ENCODE measurements at places on chromosomes 13 and 19.

GRCh38 chr19:17049711-17050280 lies 23.2 kb upstream of the CPAMD8 start:
- no peak for DNase-seq

- DNase-seq, result peak; percentile 73
Measured at GRCh38 chr19:49017666-49018351, 918 bp upstream of the LHB start.

DNA sequence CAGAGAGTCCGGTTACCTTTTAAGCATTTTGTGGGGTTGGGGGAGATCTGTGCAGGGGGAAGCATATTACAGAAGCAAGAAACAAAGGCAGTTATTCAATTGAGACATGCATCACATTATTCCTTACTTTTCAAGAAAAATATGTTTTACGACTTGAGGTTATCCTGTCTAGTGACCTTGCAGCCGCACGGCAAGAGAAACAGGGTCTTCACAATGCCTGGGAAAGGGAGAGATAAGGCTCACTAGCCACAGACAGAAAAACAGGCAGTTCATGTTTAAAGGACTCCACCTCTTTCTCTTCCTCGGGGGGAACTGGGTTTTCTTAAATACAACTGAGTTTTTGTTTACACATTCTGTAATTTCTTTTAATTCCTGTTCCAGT lies 536 bp upstream of the NCR1 start:
- DNase-seq, result no peak

GRCh38 chr13:99303863-99304521 lies 3.2 kb downstream of the GPR183 start:
- DNase-seq, result peak; percentile 67

DNA sequence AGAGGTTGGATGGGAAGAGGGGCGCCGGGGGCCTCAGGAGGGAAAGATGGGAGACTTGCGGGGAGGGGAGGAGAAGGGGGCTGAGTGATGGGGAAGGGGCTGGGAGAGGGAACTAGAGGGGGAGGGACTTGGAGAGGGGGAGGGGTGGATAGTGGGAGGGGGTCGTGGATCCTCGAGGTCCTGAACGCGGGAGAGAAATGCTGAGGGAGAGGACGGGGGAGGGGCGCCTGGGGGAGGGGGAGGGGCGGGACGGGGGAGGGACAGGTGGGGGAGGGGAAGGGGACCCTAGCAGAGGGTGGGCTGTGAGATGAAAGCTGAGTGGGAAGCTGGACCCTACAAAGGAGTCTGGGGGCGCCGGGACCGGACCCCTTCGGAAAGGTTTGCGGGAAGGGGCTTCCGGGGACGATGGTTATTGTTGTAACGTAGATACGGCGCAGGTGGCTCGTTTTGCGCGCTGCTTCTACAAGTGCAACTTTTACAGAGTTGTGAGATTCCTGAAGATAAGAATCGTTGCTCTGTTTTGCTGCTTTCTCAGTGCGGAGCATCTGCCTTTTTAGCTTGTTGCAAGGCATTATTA lies 418 bp downstream of the ZNF444 start:
- DNase-seq, result peak; percentile 37

DNA sequence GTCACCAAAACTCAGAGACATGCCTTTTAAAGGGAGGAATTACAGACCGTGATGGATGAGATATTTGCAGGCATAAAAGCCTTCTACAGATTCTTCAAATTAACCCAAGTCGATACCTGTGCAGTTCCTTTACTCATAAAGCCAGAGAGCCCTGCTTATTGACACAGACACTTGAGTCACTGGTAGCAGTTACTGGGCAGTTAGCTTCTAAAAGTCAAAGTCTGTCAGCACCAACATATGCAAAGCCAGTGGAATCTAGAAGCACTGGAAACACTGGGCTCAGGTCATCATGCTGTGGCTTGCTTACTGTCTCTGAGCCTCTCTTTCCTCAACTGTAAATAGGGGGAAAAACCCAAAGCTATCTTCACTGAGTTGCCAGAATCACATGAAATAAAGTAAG lies 25.7 kb upstream of the LRCH1 start:
- no peak for DNase-seq

DNA sequence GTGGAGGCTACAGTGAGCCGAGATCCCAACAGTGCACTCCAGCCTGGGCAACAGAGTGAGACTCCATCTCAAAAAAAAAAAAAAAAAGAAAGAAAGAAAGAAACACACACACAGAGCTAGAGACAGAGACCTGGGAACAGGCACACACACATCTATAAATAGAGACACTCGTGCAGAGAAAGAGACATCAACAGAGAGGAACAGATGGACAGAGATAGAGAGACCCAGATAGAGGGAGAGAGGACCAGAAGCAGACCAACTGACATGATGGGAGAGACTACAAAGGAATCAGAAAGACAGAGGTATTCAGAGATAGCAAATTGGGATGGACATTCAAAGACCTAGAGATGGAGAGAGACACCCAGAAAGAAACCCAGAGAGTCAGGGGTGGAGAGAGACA lies 2.1 kb upstream of the CA11 start:
- no peak for DNase-seq

GRCh38 chr13:108227651-108228272 lies 9.6 kb downstream of the ABHD13 start:
- DNase-seq, result peak; percentile 60

DNA sequence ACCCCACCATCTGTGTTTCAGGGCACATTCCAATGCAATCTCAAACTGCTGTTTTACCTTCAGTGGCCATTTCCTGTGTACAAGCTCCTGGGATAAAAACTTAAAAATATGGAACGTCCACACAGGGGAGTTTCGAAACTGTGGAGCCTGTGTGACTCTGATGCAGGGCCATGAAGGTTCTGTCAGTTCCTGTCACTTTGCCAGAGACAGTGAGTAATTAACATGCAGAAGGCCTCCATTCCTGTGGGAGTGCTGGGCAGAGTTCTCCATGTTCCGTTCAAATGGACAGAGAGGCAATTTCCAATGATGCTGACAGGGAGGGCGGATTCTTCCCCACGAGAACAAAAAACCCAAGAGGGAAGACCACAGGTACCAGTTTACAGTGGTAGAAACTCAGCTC lies 24.4 kb downstream of the WDR88 start:
- no peak for DNase-seq

DNA sequence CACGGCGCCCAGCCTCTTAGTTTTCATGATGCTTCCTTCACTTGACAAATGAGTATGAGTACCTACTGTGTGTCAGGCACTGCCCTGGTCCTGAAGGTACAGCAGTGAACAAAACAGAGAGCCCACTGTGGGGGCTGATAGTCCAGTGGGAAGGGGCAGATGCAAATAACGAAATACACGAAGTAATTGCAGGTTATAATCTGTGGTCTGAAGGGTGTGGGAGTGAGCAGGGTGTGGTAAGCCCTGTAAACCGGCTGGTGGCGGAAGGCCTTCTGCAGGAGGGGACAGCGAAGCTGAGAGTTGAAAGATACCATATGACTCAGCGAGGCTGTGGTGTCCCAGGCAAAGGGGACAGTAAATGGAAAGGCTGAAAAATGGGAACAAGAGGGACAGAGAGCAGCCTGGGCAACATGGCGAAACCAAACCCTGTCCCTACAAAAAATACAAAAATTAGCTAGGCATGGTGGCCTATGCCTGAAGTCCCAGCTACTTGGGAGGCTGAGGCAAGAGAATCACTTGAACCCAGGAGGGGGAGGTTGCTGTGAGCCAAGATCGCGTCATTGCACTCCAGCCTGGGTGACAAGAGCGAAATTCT lies 60.5 kb downstream of the MAP4K1 start:
- peak; percentile 49 for DNase-seq

DNA sequence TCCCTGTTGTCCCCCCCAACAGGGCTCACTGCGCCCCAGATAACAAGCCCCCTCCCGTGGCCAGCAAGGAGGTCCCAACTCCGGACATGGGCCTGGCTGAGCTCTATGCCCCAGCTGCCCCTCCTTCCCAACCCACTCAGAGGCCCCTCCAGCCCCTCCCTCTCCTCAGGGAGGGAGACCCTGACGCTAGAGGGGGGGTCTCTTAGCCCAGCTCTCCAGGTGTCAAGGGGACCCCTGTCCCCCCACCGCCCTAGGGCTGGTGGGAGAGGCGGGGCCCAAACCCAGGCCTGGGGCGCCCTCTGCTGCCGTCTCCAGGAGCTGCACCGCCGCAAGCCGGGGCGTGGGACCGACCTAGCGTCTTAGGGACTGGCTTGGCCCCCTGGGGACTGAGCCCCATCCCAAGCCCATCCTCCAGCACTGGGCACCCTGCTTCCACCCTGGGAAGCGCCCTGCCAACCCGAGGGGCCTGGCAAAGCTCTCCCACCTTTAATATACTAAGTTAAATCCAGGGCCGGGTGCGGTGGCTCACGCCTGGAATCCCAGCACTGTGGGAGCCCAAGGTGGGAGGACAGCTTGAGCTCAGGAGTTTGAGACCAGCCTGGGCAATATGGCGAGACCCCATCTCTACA lies 1.4 kb downstream of the GRIN3B start:
- DNase-seq, result peak; percentile 70

DNA sequence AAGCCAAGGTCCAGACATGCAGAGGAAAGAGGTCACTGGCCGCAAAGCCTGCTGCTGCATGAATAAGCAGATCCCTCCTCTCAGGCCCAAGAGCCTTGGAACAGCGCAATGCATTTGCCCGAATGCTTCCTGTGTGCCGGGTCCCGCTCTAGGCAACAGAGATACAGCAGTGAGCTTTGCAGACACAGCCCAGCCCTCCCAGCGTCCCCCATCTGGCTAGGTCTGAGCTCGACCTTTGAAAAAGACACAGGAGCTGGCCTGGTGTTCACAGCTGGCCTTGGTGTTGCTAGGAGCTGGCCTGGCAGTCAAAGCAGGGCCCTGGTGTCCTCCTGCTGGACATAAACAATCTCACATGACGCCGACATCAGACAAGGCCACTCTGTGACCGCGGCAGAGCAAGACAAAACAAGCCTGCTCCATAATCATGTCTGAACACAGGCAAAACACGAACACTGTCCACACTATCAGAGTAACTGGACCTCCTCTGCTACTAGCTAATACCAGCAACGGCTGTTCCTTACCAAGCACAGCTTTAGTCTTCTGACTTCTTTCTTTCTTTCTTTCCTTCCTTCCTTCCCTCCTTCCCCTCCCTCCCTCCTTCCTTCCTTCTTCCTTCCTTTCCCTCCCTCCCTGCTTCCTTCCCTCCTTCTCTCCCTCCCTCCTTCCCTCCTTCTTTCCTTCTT lies 5.7 kb upstream of the PEX11G start:
- DNase-seq, result no peak

- DNase-seq, result no peak
Measured at GRCh38 chr19:2719920-2720776, 1.0 kb downstream of the DIRAS1 start.

DNA sequence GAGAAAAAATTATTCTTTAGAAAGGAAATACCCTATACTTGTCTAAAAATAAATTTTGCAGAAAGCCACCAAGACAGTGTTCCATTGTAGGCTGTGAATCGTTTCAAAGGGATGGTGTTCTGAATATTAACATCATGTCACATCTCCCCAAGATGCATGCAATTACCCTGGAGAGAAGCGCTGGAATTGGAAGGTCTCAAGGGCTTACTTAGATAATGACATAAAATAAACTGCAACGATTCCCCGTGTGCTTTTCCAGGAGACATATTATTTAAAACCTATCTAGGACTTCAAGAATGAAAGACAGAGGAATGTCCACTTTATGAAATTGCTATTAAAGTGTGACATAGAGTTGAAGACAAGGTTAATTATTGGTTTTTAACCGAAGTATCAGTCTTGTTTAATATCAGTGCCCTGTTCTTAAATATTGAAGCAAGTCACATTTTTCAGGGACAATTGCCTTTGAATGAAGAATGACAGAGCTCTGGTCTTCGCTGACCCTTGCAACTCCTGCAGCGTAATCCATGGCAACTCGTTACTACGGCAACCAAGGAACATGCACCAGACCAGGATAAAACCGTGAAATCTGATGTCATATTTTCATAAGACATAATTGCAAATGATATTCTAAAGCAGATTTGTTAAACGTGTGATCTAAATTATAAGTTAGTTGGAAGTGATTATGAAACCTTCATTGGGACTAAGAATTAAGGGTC lies 91.7 kb downstream of the EFNB2 start:
- no peak for DNase-seq

- DNase-seq, result no peak
Measured at GRCh38 chr19:6318772-6319171, 14.6 kb downstream of the ACER1 start.

DNA sequence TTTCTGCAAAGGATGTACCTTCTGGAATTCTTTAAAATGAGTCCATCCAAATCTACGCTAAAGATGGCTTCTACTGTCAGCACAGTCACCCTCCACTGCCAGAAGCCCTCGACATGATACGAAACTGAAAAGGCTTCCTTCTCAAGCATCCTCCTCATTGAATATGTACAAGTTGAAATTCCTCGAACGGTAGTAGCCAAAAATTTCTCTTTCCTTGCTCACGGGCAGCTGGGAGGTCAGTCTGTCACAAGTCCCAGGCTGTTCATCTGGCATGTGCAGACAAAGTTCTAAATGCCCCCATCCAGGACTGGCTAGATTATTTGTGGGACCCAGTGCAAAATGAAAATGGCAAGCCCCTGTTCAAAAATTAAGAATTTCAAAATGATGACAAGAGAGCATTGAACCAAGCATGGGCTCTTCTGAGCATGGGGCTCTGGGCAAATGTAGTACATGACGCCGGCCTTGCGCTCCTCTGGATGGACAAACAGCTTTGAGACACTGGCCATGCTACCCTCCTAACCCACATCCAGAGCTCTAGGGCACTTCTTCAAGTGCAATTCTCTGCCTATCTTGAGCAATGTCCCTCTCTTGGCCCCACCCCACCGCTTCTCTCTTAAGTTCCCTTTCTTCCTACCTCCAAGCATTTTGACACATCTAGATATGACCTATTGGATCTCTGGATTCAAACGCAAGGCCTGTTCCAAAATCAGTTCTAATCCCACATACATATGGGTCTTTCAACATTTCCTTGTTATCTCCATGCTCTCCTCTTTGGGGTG lies 78.9 kb upstream of the FLT1 start:
- DNase-seq, result no peak

DNA sequence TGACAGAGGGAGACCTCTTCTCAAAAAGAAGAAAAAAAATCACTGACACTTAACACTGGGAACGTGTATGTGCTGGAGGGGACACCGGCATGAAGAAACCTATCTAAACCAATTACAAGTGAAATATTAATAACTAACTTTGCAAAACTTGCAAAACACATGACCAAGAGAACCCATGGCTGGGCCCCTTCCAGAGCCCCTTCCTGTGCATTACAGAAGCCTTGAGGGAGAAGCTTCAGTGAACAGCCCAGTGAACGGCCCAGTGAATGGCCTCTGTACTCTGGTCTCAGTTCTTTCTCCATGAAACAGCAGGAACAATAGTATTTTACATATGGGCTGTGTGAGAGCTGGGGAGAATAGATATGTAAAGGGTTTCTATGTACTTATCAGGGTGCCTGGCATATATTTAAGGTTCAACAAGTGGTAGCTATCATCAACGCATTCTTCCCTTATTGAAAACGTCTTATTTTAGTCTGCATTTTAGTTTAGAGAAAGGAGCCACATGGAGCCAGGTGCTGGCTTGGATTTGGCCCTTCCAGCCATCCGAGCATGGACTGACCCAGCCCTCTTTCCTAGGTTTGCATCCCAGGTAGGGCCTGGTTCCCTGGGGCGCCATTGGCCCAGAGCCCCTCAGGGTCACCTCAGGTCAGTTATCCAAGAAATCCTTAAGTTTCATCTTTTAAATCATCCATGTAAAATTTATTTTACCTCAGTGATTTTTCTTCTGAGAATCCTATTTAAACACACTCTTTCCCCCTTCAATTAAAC lies 54.5 kb downstream of the CCDC70 start:
- no peak for DNase-seq

All from CD4-positive, alpha-beta T cell treated with Interleukin-21 for 1 hour (primary cell).